ENCODE measurements at places on chromosomes 6 and 20.
A peak's percentile ranks its signal among the peaks of the same experiment; 100 is the strongest.

GRCh38 chr6:106159531-106159940 lies 73.4 kb downstream of the PRDM1 start:
- peak; percentile 82 for DNase-seq

GRCh38 chr6:392441-393390 lies 1.2 kb downstream of the IRF4 start:
- DNase-seq, result no peak

GRCh38 chr6:154514481-154514880 lies 4.0 kb upstream of the CNKSR3 start:
- DNase-seq, result no peak

- DNase-seq, result no peak
Measured at GRCh38 chr20:32780749-32781655, 18.8 kb downstream of the DNMT3B start.

DNA sequence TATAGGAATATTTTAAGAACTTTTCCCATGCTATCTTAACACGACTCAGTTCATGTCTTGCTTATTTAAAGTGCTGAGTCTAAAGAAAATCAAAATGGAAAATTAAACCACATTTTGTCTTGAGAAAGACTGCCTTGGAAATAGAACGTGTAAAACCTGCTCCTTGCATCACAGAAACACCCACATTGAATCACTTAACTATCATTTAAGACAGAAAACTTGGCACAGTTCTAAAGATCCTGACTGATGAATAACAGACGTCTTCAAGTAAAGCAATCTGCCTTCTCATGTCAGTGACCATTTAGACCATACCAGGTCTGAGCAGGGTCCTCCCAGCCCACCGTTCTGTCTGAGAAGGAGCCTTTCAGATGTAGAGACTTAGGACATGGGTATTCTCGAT lies 7.4 kb downstream of the PERP start:
- DNase-seq, result peak; percentile 47

- DNase-seq, result no peak
Measured at GRCh38 chr20:61874421-61875068, 191.1 kb downstream of the TAF4 start.

DNA sequence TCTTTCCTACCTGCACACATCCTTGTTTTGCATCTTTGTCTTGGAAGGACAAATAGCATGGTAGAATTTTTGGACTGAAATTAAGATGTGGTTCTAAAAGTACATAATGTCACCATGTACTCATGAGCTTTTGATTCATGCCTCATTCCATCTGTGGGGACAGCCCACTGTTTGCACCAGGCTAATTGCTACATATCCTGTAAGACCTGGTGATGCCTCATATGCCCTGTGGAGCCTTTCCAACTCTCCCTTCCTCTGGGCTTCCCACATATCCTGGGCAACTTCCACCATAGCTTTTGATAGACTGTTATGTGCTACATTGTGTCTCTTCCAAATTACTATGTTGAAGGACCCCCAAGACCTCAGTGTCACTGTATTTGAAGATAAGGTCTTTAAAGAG lies 213.6 kb upstream of the PREP start:
- peak; percentile 8 for DNase-seq

- DNase-seq, result no peak
Measured at GRCh38 chr6:747028-747427, 54.1 kb upstream of the EXOC2 start.

- DNase-seq, result no peak
Measured at GRCh38 chr6:42877695-42878094, 1.7 kb upstream of the RPL7L1 start.

GRCh38 chr6:35790683-35791082 lies 6.4 kb downstream of the CLPS start:
- no peak for DNase-seq

- no peak for DNase-seq
Measured at GRCh38 chr20:8304124-8304816, 172.2 kb downstream of the PLCB1 start.

DNA sequence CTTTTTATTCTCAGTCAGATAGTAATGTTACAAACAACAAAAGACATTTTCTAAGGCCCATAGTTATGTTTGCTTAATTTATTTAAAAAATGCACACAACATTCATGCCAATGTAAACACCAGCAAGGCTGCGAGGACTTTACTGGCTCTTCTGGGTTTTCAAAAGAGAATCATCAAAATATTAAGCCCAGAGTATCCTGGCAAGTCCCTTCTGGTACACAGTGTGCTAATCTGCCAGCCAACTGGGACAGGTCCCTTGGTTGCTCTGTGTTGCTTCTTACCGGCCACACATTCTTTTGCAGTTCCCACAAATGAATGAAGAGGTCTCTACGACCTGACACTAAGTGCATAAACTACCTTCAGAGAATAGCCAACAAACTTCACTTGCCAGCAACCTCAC lies 42.6 kb upstream of the SPDEF start:
- DNase-seq, result no peak

- DNase-seq, result no peak
Measured at GRCh38 chr20:36866681-36867495, 9.1 kb upstream of the TLDC2 start.

- peak; percentile 89 for DNase-seq
Measured at GRCh38 chr20:45344168-45344860, 3.9 kb downstream of the SDC4 start.

DNA sequence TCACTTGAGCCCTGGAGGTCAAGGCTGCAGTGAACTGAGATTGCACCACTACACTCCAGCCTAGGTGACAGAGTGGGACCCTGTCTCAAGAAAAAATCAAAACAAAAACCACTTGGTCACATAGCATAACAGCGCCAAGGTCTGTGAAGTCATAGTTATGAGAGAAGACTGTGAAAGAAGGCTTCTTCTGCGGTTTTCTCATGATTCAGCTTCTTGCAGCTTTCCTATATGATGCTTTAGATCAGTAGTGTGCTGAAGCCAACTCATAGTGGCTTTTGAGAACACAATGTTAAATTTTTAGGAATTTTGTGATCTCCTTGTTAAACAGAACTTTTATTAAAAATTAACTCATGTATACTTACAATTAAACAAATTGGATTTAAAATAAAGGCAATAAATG lies 136.2 kb upstream of the GLP1R start:
- DNase-seq, result no peak

- peak; percentile 67 for DNase-seq
Measured at GRCh38 chr6:3518356-3519190, 61.7 kb upstream of the SLC22A23 start.

GRCh38 chr6:18784794-18785193 lies 397.6 kb downstream of the RNF144B start:
- DNase-seq, result no peak

- peak; percentile 69 for DNase-seq
Measured at GRCh38 chr6:154276810-154277628, 79.6 kb downstream of the IPCEF1 start.

DNA sequence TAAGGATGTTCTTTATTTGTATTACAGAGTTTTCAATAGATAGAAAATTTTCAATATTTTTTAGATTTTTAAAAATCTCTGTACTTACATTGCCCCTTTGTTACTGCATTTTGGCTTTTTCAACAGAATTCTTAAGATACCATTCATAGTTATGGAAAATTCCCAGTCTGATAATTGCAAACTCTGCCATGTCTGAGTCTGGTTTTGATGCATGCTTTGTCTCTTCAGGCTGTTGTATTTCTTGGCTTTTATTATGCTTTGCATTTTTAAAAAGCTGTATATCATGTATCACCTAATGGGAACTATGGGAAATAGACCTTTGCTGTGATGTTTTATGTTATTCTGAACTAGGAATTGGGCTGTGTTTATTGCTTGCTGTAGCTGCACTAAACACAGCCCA lies 898.9 kb upstream of the ADGRB3 start:
- DNase-seq, result peak; percentile 39

- peak; percentile 91 for DNase-seq
Measured at GRCh38 chr6:2111162-2111677, 134.2 kb downstream of the GMDS start.

GRCh38 chr6:11055127-11055627 lies 11.1 kb upstream of the ELOVL2 start:
- no peak for DNase-seq

- no peak for DNase-seq
Measured at GRCh38 chr20:63552481-63553249, 1.3 kb upstream of the FNDC11 start.

GRCh38 chr20:50786703-50787102 lies 8.2 kb upstream of the BCAS4 start:
- DNase-seq, result no peak

DNA sequence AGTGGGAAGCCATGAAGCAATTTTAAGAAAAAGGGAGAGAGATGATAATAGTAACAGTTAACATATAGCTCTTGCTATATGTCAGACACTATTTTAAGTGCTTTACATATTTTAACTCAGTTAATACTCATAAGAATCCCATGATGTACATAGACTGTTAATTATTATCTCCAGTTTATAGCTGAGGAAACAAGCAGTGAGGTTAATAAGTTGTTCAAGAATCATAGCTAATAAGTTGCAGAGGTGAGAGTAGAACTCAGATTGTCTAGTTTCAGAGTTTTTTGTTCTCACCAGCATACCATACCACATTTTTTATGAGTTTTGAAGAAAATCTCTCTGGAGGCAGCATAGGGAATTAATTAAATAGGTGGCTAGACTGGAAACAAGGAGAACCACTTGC lies 144.6 kb upstream of the MMS22L start:
- no peak for DNase-seq

GRCh38 chr6:130298258-130298657 lies 67.6 kb upstream of the TMEM200A start:
- DNase-seq, result no peak

DNA sequence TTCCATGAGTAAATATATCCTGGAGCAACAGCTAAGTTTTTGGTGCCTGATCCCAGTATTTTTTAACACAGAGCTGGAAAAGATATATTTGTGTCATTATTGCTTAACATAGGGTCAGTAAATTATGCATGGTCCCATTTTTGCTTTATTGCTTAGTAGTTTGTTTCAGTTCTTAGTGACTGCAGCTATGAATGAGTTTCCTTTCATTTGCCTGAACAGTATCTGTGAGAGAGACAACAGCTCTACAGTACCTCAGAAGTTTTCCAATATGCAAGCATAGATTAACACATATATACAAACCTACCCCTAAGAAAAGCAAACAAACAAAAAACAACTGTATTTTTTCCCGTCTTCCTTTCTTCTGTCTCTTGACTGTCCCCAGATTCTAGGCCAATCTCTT lies 160.3 kb downstream of the MEI4 start:
- no peak for DNase-seq

DNA sequence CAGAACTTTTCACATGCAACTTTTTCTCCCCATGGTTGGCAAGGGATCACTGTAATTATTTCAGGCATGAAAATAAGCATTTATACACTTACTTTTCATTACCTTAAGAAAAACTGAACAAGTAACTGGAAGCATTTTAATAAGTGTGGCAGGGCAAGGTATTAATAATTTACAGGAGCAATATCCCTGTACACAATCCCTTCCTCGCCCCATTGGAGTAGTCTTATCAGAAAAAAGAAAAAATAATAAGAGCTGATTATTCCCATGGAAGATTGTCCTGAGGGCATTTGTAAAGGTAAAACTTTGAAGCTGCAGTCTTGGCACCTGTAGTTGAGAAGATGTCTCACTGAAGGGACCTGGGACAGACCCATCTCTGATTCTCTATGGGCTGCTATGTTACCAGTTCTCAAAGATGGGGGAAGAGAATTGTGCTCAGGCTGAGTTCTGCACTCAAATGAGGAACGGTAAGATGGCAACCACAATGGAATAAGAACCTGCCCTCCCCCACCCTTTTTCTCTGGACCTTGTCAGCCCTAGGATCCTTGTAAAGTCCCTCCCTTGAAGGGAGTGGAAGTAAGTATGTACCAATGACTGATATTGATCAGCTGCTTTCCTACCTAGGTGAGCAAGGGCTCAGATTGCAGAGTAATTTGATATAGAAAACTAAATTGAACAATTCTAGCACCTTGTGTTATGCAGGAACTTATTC lies 70.0 kb upstream of the AHI1 start:
- DNase-seq, result no peak

DNA sequence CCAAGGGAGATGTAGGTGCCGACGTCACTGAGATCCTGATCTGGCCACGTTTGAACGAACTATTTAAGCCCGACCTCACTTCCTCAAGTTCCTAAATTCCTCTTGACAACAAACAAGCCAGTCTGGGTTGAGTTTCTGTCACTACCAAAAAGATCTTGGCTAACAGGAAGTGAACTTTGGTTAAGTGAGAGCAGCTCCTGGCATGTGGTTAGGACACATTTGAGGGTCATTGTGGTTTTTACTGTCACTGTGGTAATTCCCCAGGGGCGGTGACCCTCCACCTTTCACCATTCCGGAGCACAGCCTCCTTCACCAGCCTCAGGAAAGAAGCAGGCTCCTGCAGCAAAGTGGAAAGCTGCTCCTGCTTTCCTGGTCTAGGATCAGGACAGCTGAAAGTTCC lies 43.1 kb upstream of the ZNF831 start:
- DNase-seq, result no peak

GRCh38 chr6:71349395-71349794 lies 60.8 kb downstream of the OGFRL1 start:
- DNase-seq, result peak; percentile 73

DNA sequence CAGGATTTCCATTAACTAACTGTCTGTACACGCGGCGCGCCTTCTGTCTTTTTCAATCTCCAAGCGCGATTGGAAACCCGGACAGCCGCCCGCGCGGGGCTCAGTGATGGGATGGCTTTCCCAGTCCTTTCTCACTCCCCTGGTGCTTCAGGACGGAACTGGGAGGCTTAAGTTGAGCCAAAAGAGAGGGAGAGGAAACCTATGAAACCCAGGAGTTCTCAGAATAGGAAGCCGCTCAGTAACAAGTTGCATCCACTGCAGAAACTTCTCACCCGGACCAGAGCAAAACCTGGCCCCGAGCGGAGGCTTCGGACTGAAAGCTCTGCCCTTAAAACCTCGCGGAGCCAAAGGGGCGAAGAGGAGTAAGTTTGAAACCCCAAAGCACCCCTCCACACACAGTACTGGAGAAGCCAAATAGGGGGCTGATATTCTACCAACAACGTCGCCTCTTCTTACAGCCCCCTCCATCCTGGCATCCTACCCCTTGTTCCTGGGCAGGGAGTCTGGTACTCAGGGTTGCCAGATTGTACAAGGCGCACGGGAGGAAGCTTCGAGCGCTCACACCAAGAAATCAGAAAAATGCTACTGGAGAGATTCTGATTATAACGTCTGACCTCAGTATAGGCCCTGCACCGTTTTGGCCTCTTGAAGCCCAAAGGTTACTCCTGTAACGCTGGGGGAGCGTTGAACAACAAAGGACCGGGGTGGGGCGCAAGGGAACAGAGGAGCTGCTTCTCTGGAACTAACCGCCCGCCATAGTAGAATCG lies 906 bp upstream of the COL12A1 start:
- DNase-seq, result peak; percentile 43

- DNase-seq, result no peak
Measured at GRCh38 chr6:90435207-90435899, 138.7 kb upstream of the BACH2 start.

GRCh38 chr20:44204156-44204831 lies 6.3 kb downstream of the OSER1 start:
- DNase-seq, result peak; percentile 93

GRCh38 chr20:44099832-44100231 lies 87.2 kb downstream of the JPH2 start:
- no peak for DNase-seq

DNA sequence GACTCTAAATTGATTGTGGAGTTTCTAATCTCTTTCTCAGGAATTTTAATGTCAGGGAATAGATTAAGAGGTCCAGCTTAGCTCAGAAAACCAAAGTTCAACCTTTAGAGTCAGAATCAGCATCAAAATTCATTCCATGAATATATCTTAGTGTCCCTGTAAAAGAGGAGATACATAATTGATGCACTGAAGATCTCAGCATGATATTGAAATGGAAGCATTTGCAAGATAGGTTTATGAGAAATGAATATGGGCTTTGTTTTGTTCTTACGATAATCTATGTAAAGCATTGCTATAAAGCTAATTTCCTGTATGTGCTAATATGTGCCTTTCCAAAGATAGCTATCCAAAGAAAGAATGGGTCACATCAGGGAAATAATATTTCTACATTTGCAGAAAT lies 404.5 kb upstream of the HSF2 start:
- DNase-seq, result no peak

All from fibroblast of pulmonary artery (primary cell).